Activated CD8-positive, alpha-beta memory T cell treated with anti-CD3 and anti-CD28 coated beads for 1 hour (primary cell): ENCODE measurements at places on chromosomes 6 and 20.

DNA sequence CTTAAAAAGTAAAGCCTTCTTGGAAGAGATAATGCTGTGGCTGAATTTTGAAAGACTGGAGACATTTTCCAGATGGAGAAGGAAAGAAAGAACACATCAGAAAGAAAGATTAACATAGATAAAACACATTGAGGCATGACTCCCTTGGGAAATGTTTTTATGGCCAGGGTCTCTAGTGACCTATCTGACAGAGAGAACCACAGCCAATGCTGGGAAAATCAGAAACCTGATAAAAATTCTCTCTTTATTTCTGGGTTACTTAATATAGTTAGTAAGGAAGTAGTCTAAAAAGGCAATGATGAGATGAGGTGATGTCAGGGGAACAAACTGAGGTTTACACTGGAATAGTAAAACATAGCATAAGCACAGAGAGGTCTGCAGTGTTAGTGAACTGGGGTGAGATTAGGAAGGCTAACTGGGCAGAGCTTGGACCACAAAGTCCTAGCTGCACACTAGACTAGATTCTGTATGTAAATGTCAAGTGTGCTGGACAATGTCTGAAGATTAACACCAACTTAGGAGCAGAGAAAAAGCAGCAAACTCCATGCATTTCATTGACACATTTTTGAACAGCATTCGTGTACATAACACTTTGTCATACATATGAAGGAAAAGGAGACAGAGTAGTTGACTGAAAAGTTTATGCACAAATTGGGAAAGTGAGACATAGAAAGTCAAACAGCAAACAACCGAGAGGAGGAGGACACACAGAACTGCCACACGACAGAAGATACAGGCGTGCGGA, 31.0 kb downstream of the ELOVL2 start:
- no peak for DNase-seq

DNA sequence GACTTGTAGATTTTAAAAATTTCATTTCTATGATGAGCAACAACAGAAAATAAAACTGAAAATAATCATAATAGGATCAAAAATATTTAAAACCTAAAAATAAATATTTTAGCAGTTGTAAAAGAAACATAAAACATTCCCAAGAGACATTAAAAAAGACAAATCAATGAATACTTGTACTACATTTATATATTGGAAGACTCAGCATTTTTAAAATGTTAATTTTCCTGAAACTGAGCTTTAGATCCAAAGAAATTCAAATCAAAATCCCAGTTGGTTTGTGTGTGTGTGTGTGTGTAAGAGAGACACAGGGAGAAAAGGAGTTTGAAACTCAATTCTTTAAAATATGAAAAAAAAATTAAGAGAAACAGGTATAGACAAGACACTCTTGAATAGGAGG, 38.7 kb upstream of the DSE start:
- no peak for DNase-seq

DNA sequence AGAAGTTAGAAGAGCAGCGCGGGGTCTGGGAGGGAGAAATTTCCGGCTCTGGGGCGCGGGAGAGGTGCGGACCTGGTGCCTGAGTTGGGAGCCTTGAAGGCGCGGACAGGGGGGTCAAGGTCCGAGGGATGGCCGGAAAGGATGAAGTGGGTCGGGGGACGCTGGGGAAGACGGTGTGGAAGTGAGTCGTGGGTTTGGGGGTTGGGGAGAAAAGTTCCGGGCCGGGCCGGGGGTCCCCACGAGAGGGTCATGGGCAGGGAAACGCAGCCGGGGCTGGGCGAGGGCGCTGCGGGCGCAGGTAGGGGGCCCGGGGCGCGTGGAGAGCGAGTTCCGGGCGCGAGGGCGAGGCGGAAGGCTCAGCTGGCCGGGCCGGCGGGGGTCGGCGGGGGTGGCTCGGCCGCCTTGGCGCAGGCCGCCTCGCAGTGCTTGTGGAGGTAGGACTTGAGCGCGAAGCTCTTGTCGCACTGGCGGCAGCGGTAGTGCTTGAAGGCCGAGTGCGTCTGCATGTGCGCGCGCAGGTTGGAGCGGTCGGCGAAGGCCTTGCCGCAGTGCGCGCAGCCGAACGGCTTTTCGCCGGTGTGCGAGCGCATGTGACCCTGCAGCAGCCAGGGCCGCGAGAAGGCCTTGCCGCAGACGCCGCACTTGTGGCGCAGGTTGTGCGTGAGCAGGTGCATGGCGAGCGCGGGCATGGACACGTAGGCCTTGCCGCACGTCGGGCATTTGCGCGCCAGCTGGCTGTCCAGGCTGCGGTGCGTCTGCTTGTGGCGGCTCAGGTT, 10.5 kb upstream of the SRXN1 start:
- DNase-seq: no peak

- no peak for DNase-seq
These were observed 121.1 kb downstream of the CDC5L start for GRCh38 chr6:44508646-44509045.

DNA sequence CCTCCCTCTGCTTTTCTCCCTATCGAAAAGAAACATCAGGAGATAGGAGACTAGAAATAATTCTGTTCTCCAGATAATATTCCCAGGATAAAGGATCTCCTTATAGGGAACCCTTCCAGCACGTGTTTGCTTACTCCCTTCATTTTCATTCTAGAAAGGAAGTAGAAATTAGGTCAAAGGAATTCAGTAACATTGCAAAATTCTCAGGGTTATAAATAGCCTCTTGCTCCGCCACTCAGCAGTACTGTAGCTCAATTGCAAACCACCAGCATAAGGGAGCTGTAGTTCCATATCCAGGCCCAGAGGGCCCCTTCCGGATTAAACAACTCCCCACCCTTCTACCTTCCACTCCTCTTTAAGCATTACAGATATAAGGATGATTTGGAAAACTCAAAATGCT, 6.2 kb downstream of the ELMO2 start:
- no peak for DNase-seq

GRCh38 chr20:52830598-52830997, 141.6 kb upstream of the TSHZ2 start:
- DNase-seq: no peak

- no peak for DNase-seq
These were observed 531.9 kb downstream of the QKI start for GRCh38 chr6:163946437-163946836.

- no peak for DNase-seq
These were observed 164.5 kb upstream of the MOCS1 start for GRCh38 chr6:40098774-40099173.

DNA sequence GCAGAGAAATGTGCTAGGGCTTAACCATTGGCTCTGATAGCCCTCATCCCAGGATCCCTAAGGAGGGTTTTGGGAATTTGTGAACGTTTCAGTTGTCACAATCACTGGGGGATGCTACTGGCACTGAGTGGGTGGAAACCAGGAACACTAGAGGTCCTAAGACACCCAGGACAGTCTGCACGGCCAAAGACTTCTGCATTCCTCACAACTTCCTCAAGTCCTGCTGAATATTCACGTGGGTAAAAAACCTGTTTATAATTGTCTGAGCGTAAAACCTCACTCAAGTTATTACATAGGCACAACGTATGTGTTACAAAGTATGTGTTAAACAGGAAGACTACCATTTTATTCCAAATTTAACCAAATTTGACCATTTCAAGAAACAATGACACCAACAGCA, 52.4 kb downstream of the GMDS start:
- DNase-seq: no peak

DNA sequence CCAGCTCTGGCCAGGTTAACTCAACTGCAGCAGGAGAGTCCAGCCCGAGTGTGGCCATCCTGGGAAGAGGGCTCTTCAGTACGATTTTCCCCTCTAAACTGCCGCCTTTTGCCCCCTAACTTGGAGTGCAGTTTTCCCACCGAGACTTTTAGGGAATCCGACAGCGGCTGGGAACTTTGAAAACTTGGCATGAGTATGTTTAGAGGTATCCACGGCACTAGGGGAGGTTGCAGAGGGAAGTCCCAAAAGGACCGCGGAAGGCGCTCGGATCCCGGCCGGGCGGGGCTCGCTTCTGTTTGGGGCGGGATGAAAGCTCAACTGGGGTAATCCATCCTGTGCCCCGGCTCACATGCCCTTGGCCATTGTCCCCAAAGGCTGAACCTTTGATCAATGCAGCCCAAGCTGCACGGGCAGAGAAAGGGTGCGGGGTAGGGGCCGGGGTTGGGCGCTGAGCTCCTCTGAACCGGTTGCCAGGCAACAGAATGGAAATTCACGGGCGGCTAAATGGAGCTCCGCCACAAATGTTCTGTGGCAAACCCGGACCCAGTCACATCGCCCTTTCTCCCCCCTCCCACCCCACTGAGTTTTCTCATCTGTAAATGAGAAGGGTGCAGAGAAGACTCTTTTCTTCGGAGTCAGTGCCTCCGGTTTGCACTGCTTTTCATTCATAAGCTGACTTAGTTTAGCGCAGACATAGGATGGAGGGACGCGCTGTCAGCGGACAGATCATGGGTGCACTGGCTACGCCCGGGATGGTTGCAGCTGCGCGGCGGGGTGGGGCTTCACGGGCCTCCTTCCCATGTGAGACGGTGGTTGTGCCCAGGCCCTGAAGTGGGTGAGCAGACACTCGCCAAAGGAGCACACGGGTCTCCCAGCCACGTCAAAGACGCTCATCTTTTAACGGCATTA, 2.3 kb downstream of the BMP6 start:
- DNase-seq: no peak

DNA sequence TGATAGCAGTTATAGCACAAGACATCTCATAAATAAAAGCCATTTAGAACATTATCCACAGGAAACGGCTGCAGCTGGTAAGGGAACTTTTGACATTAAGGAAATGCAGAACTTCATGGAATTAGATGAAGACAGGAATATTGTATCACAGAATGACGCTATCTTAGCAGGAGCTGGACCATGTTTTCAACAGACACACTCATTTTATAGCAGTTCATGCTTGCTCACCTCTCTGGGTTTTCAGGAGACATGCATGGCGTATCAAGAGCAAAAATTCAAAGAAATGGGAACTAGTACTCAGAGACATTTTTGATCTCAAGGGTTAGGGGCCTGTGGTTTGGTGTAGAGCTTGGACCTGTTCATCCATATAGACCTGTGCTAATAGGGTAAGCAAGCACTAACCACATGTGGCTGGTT, 125.0 kb downstream of the FYN start:
- no peak for DNase-seq

DNA sequence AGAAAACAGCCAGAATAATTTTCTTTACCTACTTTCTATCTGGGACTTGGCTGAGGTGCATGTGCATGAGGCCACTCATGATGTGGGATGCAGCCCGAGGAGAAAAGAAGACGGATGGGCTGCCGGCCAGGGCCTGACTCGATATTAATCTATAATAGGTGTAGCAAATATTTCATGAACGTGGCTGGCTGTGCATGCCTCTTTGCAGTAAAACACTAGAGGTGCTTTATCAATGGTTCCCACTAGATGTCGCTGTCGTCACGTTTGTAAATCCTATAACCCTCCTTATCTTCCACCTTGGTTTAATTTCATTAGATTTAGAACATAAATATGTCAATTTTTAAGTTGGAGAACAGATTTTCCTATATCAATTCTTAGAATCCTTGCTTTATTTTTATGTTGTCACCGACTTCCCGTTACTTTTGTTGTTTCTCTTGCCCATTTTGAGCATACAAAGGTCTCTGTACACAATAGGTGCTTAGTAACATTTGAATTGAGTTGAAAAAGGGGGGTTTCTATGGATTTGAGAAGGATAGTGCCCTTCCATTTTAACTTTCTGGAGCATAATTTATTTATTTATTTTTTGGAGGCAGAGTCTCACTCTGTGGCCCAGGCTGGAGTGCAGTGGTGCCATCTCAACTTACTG, 19.6 kb upstream of the FERMT1 start:
- DNase-seq: peak; percentile 3

DNA sequence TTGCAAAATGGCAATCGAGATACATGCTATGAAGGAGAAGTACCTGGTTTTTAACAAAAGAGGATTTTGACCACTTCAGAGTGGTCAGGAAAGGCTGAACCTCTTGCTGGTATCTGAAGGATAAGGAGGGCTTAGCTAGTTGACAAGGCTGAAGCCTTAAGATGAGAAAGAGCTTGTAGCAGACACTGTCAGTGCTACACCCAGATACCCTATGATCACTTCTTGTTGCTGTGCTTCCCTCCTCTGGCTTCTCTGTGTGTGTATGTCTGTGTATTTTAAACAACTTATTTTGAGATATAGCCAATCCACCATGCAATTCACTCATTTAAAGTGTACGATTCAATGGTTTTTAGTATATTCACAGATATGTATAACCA, 38.9 kb upstream of the TGM2 start:
- no peak for DNase-seq

DNA sequence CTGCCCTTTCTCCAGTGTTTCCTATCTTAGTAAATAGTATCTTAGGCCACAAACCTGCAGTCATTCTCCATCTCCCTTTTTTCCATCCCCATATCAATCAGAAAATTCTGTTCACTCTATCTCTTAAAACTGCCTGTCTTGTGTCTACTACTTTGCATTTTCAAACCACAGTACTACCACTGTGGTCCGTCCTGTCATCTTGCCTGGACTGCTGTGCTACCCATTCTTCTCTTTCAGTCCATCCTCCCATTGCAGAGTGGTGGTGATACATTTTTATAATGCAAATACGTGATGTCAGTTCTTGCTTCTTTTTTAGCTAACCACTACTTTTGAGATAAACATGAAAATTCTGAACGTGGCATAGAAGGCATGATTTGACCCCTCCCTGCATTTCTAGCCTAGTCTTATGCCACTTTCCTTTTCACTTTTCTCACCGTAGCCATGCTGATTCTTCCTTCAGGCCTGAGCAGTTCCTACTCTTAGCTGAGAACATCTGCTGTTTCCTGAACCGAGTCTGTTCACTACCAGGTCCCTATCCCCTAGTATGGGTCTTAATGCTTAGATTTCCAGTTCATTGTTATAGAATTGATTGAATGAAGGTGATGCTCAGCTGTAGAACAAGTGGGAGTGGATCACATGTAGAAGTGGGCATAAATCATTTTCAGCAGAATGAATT, 13.8 kb downstream of the TBPL1 start:
- no peak for DNase-seq

- DNase-seq: no peak
These were observed 2.3 kb upstream of the EEF1A2 start for GRCh38 chr20:63500902-63501817.

- no peak for DNase-seq
These were observed 473.9 kb downstream of the COL12A1 start for GRCh38 chr6:74731931-74732330.

DNA sequence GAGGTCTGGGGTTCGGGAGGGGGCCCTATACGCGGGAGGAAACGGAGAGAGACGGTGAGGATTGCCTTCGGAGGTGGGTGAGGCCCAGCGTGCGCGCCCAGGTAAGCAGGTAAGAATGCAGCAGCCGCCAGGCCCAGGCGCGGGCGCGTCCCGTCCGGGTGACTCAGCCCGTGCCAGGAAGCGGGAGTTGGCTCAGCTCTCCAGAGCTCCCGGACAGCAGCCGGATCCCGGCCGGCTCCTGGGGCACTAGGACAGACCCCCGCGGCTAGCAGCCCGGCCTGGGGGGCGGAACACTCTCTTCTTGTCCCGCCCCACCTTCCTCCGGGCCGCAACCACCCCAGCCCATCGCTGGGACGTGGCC, 1.5 kb upstream of the MDFI start:
- DNase-seq: no peak

- DNase-seq: no peak
These were observed 17.3 kb upstream of the TXLNB start for GRCh38 chr6:139308936-139309603.

- DNase-seq: no peak
These were observed 642.6 kb downstream of the KIF16B start for GRCh38 chr20:15930311-15931305.

- DNase-seq: no peak
These were observed 24.3 kb downstream of the RBL1 start for GRCh38 chr20:37071481-37071911.
